ENCODE measurements at places on chromosomes 4 and X. TPM values are rescaled to one million over a fixed set of nuclear protein-coding genes. Genes with fewer than 3 reads are reported as not detected.

DNA sequence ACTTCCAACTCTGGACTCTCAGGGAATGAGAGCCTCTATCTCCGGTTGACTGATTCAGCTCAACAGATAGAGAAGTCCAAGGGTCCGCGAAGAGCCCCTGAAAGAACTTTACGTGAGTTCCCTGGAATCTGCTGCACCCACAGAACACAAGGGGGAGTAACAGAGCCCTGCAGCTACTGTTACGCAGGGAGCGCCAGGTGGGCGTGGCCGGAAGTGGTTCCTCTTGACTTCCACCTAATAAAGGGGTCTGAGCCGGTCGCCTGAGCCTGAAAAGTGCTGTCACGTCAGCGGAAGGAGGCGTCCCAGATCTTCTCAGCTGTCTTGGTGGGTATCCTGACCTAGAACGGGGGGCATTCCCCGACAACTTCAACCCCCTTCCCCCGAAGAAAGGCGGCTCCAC is at the start of gene MAGEB6:
Gene MAGEB6, plus strand, starts transcription at position 237 of the 400 bp plus-strand sequence. CDS start 1,407 bp downstream, outside the sequence.
- no peak within 1 kb of the TSS for H3K27ac ChIP-seq
- H3K27me3 ChIP-seq = no peaks in the 10 kb centered on the region
- no peaks in the 10 kb centered on the region for H3K36me3 ChIP-seq
- H3K4me1 ChIP-seq = no peaks in the 10 kb centered on the region
- DNase-seq = no peak

DNA sequence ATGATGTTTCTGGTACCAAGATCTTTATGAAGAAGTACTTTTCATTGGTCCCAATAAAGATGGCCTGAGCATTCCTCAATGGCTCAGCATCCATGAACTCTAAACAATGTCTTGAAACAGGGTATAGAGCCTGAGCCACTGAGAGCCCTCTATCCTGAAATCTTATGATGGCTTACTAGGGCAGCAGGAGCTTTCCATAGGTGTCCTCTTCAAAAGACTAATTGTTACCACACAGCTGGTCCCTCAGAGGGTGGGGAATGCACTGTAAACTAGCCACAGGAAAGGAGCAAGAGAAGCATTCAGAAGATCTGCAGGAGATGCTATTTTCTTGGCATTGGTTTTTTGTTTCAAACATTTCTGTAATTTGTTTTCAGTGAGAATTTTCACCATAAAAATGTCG is 5.6 kb upstream of the BANK1 start:
- no peaks in the 10 kb centered on the region for H3K4me1 ChIP-seq
- no peak overlapping the region for H3K4me3 ChIP-seq
- H3K27ac ChIP-seq = no peak overlapping the region
- no peak for DNase-seq
- no peaks in the 10 kb centered on the region for H3K36me3 ChIP-seq
- no peaks in the 10 kb centered on the region for H3K27me3 ChIP-seq

DNA sequence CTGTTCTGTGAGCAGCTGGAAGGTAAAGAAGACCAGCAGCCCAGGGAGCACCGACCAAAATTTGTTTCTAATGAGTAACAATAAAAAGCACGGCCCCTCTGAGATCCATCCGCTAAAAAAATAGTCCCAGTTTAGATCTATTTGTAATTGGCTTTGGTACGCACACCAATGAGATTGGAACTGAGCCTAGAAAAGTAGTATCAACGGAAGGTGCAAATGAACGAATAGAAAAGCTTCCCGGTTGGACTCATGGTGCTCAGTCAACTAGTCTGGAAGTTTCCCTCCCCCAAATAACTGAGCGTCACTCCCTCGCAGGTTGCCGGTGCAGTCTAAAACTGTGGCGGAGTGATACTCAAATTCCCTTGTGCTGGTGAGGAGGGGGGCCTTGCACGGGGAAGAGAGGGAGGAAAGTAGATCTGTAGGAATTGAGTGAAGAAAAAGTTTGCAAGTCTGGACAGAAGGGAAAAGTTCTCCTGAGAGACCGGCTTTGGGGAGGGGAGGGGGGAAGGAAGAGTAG is at the start of gene COL4A5:
Gene COL4A5, plus strand, starts transcription at position 413 of the 517 bp plus-strand sequence. CDS start 288 bp downstream, outside the sequence.
- peak; percentile 51 for DNase-seq
- no peaks in the 10 kb centered on the region for H3K4me1 ChIP-seq
- peak within 1 kb of the TSS; percentile 58 for H3K4me3 ChIP-seq
- no peaks in the 10 kb centered on the region for H3K27me3 ChIP-seq

DNA sequence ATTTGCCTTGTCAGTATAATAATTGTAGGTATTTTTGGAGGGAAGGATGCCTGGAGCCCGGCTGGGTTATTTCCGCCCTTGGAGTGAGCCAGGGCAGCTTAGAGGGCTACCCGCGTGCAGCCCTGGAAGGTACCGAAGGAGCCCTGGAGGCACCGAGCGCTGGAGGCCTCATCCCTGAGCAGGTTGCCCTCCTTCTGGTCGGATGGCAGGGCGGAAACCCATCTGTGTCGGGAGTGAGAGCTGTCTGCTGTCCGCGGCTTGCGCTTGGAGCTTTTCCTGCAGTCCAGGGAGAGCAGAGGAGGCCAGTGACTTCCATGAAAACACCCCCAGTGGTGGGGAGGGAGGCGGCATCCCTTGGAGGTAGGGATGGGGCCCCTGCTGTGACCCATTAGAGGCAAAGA is 122.1 kb downstream of the TBL1X start:
- peaks cover 8% of the 10 kb centered on the region for H3K4me1 ChIP-seq
- no peak overlapping the region for H3K4me3 ChIP-seq
- no peaks in the 10 kb centered on the region for H3K27me3 ChIP-seq
- no peak overlapping the region for H3K27ac ChIP-seq
- no peaks in the 10 kb centered on the region for H3K36me3 ChIP-seq

- H3K27ac ChIP-seq = no peak overlapping the region
- no peaks in the 10 kb centered on the region for H3K36me3 ChIP-seq
- H3K4me1 ChIP-seq = no peaks in the 10 kb centered on the region
- DNase-seq = no peak
Measured at GRCh38 chr4:27702730-27703431, 842.2 kb downstream of the STIM2 start.

The EOLA2 gene
- 21.5 TPM for total RNA-seq

The CT45A10 gene
- total RNA-seq = not detected
